ENCODE measurements at places on chromosomes 13 and 19.

DNA sequence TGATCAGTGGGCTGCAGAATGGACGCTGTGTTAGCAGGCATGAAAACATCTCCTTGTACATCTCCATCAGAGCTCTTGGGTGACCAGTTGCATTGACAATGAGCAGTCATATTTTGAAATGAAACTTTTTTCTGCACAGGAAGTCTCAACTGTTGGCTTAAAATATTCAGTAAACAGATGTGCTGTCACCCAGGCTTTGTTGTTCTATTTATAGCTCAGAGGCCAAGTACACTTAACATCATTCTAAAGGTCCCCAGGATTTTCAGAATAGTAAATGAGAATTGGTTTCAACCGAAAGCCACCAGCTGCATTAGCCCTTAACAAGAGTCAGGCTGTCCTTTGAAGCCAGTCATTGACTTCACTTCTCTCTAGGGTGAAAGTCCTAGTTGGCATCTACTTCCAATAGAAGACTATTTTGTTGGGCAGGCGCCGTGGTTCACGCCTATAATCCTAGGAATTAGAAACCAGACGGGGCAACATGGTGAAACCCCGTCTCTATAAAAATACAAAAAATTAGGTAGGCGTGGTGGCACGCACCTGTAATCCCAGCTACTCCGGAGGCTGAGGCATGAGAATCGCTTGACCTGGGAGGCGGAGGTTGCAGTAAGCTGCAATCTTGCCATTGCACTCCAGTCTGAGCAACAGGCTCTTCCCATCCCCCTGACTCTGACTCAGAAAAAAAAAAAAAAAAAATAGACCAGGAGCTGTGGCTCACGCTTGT, 7.9 kb upstream of the PDE4A start:
- no peak for DNase-seq

DNA sequence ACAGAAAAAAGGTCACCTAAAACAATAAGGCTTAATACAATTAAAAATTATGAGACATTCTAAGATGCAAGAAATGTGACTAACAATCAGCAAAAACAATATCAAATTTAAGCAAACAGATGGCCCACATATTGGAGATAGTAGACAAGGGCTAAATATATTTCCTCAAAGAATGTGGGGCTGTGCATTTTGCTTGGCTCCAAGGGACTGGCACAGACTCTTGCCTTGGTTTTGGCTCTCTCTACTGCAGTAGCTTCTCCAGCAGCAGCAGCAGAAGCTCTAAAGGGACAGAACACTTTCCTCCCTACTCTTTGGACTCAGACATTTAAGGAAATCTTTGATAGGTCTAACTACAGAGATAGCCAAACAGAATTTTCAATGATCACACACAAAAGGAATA, 38.2 kb upstream of the ZNF780A start:
- DNase-seq, result no peak

- no peak for DNase-seq
These were observed 89.2 kb downstream of the DHRS12 start for GRCh38 chr13:51714663-51715168.

DNA sequence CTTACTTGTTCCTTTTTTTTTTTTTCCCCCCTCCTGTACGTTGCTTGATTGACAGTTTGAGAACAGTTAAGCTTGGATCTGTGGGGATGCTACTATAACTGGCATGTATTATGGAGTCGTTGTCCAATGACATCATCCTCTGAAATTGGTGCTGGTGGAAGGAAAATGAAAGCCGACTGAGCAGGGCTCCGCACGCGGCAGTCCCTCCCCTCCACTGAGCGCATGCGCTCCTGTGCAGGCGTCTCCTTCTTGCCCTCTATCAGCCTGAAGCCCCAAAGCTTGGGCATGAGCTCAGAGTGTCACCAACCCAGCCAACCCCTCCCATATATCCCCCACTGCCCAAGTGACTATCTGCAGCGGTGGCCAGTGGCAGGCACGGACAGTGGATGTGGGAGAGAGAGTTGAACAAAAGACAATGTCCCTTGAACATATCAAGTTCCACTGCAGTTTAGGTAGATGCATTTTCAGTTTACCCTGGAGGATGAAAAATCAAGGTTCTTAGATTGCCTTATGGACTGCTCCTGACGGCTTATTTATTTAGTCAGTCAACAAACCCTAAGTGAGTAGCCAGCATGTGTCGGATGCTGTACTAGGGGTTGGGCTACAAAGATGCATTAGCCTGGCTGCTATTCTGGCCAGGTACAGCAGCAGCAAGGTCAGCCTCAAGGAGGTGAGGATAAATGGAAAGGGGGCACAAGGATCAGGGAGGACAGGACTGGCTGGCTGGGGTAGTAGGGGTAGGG, 20.8 kb downstream of the MBNL2 start:
- DNase-seq, result no peak

DNA sequence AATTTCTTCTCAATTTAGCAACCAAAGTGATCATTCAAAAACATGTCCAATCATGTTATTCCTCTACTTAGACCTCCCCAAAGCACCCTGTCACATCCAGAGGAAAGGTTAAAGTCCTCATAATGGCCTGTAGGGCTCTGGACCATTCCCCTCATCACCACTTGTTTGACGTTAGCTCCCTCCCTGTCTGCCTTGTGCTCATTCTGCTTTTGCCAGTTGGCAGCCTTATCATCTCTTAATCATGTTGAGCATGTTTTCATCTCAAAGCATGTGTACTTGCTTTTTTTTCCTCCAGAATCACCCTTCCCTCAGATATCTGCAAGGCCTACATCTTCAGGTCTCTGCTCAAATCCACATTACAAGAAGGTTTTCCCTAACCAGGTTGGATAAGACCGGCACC, 25.9 kb downstream of the UBAC2 start:
- no peak for DNase-seq

DNA sequence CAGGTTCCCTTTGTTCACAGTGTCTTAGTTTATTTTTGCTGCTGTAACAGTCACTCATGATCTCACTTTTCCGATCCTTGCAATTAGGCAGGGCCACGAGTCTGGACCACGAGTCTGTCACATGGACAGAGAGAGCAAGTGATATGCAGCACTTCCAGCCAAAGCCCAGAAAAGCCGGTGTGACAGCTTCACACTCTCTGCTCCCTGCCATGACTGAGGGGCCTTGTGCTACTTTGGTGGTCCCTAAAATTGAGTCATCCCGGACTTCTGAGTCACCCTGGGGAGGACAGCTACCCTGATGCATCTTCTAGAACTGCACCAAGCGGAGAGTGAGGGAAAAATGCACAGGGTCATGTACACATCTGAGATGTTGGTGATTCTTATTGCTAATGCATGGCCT, 179.6 kb downstream of the EFNB2 start:
- DNase-seq, result no peak

GRCh38 chr13:31797154-31797775, 57.9 kb downstream of the RXFP2 start:
- peak; percentile 22 for DNase-seq

GRCh38 chr13:97225533-97225932, 3.4 kb downstream of the MBNL2 start:
- DNase-seq, result no peak

DNA sequence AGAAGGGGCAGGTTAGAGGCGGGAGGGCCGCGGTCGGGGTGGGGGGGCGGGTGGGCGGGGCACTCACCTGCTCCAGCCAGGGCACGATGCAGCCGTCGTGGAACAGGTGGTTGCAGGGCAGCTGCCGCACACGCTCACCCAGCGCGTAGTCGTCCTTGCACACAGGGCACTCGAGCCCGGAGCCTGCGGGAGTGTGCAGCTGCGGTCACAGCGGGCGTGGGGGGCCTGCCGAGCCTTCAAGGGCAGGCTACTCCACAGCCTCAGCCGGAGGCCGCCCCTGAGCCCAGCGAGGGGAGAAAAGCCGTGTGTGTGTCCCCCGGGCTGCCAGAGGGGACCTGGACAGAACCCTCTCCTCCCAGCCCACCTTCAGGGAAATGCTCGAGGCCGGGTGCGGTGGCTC, 8.6 kb downstream of the FGF22 start:
- no peak for DNase-seq

DNA sequence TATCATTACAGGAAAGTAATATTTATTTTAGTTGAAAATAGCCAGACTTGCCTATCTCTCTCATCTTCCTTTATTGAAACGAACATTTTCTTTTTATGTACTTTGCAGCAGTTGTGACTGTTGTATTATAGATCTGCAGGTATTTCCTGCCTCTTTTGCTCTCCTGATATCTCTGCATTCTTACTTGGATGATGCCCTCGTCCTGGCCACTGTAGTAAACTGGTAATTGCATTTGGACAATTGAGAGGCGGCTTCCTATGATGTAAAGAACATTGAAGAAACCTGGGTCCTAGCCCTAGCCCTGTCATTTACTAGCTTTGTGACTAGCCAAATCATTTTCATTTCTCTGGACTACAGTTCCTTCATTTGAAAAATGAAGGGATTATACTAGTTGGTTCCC, 6.4 kb downstream of the ARHGAP35 start:
- DNase-seq, result no peak

DNA sequence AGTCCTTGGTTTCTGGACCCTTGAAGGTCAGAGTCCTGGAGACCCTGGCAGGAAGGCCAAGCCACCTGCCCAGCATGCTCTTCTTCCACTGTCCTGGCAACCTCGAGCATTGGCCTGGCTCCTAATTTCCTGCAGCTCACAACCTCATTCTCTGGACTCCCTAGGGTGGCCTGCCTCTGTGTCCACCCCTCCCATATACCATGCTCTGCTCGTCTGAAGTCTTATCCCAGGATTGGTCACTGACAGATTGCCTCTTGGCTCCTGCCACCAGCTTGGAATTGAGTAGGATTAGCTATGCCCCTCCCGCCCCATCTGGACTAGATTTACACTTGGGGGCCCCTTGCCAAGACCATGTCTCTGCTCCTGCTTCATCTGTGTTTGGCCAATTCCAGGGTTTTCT, 17.1 kb upstream of the WASF3 start:
- DNase-seq, result peak; percentile 77

DNA sequence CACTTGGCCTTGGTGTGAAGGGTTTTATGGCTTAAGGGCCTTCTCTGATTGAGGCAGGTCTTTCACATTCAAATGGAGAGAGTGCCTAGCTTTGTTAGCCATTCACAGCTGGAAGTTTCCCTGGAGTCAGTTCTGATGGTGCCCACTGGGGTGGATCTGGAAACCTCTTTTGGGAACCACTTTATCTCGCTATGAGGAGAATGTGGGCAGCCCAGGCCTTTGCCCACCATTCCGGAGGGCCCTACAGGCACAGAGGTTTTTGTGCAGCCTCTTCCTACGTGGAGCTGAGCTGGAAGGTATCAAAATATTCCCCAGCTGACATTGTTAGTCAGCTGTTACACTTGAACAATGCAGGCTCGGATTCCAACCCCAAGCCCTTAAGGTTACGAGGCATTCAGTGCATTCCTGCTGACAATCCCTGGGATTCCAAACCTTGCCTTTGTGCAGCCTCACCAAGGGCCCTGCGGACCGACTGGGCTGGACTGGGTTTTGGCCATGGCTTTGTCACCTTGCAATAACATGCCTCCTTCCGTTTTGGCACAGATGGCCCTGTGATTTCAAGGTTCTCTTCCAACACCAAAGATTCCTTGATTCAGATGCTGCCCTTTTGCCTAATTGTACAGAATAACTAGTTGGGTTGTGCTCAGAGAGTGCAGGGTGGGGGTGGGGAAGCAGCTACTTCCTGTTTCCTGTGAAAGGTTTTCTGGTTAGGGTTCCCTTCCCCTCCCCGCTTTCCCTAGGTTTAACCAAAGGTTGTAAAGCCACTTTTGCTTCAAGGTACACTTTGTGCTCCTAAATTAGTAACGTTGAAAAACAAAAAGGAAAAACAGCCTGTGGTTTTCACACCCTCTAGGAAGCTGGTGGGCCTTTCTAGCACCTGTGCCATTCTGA, 27.0 kb downstream of the SAE1 start:
- DNase-seq, result no peak
